ENCODE measurements at places on chromosomes 3 and 15.
A peak's percentile ranks its signal among the peaks of the same experiment; 100 is the strongest.

GRCh38 chr3:105970283-105970682 is 101.5 kb upstream of the CBLB start:
- DNase-seq, result peak; percentile 43

DNA sequence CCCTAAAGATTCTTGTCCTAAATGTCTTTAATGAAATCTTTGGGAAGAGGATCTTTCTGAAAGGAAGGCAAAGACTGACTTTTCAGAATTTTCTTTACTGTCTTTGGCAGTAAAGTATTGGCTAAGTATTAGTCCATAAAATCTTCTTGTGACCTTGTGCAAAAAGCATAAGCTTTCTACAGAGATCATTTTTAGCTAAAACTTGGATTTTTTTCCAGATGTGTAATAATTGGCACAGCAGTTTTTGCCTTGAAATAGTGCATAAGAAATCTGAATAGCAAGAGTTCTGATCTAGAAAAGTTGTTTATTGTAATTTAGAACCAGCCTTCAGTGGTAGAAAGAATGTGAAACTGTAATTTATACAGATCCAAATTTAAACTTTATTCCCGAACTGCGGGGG is 122.8 kb upstream of the CGNL1 start:
- no peak for DNase-seq

DNA sequence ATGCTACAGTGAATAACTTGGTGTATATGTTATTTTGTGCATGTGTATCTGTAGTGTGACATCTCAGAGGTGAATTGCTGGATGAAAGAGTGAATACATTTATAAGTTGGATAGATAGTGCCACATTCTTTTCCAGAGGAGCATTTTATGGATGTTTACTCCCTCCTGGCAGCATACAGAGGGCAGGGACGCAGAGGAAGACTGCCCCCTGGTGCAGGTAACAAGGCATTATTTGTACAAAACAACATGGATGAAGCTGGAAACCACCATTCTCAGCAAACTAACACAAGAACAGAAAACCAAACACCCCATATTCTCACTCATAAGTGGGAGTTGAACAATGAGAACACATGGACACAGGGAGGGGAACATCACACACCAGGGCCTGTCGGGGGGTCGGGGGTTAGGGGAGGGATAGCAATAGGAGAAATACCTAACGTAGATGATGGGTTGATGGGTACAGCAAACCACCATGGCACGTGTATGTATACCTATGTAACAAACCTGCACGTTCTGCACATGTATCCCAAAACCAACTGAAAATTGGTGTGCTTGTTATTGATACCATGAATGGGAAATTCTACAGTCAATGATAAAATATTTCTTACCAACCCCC is 57.9 kb upstream of the CTXND1 start:
- DNase-seq, result peak; percentile 34

GRCh38 chr3:13401149-13401548 is 19.0 kb downstream of the NUP210 start:
- DNase-seq, result no peak

DNA sequence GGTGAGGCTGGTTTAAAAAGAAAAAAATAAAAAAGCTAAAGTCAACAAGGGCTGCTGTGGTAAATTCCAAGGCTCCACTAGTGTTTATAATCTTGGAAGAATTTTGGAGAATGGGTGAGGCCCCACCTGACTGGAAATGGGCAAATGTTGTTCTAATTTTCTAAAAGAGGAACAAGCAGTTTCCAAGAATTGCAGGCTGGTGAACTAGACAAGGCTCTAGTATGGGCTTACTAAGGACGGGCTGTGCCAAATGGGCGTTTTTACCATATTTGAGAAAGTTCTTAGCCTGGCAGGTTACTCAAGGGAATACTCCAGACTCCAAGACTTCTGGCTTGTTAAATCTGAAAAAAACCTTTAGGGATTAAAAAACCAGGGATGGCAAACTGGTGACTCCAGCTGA is 67.0 kb upstream of the ABHD2 start:
- DNase-seq, result peak; percentile 75

DNA sequence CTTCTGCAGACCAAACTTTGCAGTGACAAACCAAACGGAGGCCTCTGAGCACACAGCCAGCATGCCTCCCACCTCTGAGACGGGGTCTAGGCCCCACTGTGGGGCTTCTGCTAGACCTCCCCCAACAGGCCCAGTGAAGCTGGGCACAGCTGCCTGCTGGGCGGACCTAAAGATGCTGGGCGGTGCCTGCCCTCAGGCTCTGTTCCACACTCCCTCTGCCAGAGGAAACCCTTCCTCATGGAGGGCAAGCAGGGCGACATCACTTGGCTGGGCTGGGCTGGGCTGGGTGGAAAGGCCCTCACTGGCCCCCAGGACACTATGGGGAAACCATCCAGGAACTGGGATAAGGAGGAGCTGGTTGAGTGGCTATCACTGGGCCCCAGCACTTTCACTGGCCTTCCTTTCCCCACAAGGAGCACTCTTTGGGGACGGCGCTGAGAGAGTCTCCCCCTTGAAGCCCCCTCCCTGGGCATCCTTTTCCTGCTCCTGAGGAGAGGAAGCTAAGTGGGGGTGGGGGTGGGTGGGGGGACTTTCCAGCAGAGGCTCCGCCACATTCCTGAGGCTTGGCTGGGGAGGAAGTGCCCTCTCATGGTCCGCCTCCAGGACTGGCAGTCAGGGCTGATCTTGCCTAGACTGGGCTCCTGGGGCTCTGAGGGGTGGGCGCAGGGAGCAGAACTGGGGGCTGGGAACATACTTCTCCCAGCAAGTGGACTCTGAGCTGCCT is 98.1 kb upstream of the HACD2 start:
- no peak for DNase-seq

DNA sequence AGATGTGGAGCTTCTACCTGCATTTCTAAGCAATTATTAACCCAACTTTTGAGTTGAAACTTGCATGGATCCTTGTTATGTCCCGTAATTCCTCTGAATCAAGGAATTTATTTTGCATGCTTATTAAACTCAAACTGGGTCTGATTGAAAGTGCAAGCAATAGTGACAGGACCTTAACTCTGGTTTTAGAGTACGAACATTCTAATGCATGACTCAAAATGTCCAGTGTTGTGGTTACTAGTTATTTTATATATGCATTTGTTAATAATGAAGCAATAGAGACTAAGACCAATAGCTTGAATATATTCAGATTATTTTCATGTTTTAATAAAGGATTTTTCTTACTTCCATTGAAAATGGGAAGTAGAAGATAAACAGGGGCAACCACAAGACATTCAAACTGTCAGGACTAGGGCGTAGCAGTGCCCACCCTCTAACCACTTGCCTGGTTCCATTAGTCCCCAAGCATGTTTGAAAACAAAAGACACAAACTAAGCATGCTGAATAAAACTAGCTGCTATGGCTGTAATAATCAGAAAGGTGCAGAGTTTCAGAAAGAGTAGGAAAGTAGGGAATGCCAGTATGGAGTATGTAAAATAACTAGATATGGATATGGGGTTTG is 28.1 kb downstream of the OIP5 start:
- DNase-seq, result peak; percentile 50

GRCh38 chr3:190305406-190305805 is 16.8 kb downstream of the CLDN1 start:
- DNase-seq, result no peak

DNA sequence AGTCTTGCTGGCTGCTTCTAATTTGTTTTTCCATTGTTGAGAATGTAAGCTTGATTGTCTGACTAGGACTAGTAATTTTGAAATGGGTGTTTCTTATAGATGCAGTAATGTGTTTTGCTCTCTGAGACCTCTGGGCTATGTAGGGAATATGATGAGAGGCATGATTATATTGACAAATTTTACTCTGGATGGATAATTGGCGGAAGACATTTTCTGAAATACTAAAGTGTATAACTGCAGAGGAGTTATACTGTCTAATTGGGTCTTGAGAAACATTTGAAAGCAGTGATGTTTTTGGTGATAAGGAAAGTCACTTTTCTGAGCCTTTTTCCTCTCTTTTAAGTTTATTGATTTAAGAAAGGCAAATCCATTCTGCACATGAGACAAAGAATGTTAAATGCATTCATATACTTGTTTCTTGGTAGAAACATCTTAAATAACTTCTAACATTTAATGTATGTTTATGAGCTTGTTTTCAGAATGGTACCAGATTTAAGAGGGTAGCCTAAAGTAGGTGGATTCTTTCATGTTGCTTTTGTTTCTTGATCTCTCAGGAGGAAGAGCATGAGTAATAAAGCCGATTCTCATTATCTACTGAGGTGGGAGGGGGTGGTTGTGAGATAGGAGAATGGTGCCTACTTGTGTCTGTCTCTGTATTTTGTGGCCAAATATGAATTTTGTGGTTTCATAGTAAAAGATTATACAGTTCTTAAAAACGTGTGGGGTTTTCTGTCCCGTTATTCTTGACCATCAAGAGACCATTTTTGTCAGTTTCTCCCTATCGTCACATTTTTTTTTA is 2.0 kb downstream of the ATP2C1 start:
- peak; percentile 22 for DNase-seq

DNA sequence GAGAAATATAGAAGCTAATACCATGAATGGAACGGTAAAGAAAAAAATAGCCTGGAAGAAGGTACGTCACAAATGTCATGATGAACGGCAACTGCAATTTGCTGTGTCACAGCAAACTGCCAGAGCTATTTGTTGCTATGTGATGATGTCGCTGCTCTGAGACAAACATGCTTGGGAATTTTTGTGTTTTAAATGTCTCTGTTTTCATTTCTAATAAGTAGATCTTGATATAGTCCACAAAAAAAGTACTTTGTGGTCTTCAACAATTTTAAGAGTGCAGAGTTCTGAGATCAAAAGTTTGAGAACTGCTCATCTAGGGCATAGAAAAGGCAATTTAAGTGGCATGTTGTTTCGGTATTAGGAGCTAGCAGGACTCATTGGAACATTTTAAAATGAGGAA is 4.3 kb upstream of the NR1D2 start:
- DNase-seq, result no peak

DNA sequence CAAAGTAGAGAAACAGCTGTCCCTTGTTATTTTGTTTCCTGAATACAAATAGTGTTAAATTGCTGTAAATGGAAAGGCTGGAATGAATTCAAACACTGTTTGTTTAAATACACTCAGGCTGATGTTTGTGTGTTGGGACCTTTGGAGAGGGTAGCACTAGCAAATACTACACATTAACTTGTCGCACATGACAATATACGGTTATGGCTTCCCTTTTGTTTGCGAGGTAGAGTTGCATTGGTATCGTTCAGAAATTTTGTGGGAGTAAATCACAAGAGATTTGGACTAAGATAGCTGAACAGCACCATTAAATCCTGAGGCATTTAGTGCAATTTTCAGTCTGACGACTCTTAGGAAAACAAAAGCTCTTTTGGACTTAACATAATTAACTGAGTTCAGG is 213.0 kb upstream of the ROBO2 start:
- no peak for DNase-seq

- DNase-seq, result no peak
Measured at GRCh38 chr15:32990071-32990470, 204.4 kb downstream of the FMN1 start.

DNA sequence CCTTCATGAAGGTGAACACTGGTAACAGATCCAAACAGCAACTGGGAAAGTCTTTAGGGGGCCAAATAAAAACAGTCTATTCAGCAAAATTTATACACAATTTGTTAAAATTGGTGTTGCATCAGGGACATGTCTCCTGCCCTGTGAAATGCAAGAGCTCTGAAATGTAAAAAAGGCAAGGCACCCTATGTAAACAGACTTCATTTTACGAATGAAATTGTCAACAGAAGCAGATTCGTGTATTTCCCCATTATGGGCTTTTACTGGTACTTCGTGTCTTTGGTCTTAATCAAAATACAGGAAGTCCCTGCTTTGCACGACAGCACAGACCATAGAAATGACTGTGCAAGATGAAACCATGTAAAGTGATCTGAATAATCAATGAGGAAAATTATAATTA is 127.3 kb upstream of the THBS1 start:
- DNase-seq, result peak; percentile 34

- DNase-seq, result no peak
Measured at GRCh38 chr3:172647823-172648222, 63.0 kb downstream of the NCEH1 start.

DNA sequence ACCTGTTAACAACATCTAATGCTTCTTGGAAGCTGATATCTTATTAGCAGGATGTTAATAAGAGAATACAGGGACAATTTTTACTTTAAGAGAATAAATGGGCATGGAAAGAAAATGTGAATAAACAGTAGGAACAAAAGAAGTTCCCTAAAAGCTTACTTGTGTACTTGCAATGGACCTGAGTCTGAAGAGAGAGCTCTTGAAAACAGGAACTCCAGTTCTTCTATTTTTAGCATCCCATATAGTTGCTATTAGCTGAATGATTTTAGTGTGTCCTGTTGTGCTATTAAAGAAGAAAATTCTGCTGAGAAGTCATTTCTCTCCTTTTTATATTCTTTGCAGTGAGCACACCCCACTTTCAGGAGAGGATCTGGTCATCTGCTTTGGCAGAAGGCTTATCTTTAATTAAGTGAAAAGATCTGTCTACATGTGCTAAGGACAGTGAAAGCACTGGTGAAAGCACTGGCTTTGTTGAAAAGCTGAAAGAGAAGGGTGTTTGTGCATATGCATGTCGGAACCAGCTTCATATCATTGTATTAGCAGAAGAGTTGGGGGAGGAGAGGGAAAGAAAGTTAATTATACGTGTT is 1.4 kb upstream of the ST3GAL6 start:
- DNase-seq, result peak; percentile 81

- DNase-seq, result no peak
Measured at GRCh38 chr15:98744506-98744905, 96.2 kb downstream of the IGF1R start.

GRCh38 chr3:195697582-195698324 is 23.0 kb upstream of the MUC20 start:
- DNase-seq, result no peak

DNA sequence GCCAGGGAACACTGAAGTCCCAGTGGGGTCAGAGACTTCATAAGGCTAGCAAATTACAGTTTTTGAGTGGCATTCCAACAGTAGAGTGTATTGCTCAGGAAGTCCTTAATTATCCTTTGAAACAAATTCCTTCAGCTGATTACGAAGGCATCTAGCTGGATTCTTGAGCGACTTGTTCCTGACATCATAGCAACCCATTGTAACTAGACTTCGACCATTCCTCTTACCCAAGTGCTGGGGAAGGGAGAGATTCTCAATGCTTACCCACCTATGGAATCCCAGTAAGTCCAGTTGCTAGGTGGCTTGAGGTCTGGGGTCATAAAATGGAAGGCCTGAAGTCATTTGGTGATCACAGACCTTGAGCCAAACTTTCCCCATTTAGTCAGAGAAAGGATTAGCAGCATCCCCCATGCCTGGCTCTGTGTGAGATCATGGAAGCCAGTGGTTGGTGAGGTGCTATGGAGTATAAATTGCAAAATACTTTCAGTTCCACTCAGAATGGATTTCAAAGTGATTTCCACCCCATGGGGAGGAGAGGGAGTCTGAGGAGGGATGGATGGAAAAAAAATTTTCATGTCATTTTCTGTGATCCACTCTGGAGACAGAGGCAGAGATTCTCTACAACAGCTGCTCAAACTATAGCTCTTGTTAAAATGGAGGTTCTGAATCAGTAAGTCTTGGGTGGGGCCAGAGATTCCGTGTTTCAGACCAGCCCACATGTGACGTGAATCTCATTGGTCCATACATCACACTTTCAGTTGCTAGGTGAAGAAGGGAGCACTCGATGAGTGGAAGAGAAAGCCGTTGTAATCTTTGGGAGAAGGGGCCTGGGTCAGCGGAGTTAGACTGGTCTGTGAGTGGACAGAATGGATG is 45.7 kb downstream of the CD86 start:
- no peak for DNase-seq

All from KBM-7 (cell line).